Thyroid gland (tissue), 4 donors: ENCODE measurements at places on chromosomes 3 and 15. TPM values are rescaled to one million over a fixed set of nuclear protein-coding genes. Genes with fewer than 3 reads are reported as not detected.

DNA sequence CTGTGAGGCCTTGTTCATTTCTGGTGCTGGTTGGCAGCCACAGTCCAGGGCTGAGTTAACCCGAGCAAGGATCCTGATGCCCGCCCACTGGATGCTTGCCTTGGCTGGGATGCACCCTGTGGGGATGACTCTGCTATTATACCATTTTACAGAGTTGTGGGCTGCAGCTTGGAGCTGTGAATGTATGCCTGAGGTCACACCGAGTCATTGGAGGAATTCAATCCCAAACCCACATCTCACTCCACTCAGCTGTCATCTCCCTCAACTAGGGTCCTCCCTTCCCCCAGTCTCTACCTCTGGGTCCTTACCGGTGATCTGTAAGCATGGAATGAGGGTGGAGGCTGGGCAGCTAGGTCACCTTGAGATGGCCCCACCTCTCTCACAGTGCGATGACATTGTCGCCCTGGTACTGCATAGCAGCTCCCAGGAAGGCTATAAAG is 22.1 kb downstream of the MAPKAPK3 start:
- no peak for DNase-seq

The STAB1 gene
- 56.4 TPM for total RNA-seq

DNA sequence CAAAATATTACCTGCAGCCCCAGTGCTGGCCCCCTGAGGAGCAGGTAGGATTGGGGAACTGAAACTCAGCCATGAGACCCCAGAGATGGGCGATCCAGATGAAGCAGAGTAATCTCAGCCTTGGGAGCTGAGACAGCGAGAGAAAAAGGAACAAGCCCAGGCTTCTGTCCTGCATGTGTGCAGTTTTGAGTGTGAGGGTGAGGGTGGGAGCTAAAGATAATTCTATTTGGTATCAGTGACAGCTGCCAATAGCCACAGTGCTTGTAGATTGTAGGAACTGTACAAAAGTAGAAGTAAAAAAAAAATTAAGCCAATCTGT is 5.9 kb downstream of the ATP8B4 start:
- DNase-seq = no peak

The PARP9 gene
- 34.0 TPM for total RNA-seq

The HIGD2B gene
- not detected for total RNA-seq

- DNase-seq = peak; percentile 41
Observed at GRCh38 chr3:10193692-10194327, 29.1 kb downstream of the IRAK2 start.

The DLL4 gene
- 6.8 TPM for total RNA-seq

The COLQ gene
- total RNA-seq = 2.7 TPM

GRCh38 chr15:40471808-40472150 is 995 bp downstream of the CHST14 start:
- peak; percentile 92 for DNase-seq

DNA sequence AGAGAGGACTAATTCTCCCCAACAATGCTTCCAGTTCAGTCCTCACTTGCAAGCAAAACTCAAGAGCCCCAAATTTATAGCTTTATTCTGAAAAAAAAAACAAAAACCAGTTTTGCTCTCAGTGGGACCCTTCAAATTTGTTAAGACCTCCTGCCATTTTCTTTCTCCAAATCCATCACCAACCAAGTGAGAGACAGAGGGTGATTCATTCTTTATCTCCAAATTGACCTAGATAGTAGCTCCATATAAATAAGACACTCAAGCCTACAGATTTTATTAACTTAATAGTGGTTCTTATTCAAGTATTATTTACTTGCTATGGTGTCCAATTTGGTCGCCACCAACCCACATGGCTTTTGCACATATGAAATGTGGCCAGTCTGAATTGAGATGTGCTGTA is 195.8 kb downstream of the RORA start:
- no peak for DNase-seq

GRCh38 chr3:15280853-15281532 is 51.4 kb downstream of the SH3BP5 start:
- DNase-seq = no peak

The EFL1 gene
- 29.8 TPM for total RNA-seq

The GPR149 gene
- total RNA-seq = not detected

DNA sequence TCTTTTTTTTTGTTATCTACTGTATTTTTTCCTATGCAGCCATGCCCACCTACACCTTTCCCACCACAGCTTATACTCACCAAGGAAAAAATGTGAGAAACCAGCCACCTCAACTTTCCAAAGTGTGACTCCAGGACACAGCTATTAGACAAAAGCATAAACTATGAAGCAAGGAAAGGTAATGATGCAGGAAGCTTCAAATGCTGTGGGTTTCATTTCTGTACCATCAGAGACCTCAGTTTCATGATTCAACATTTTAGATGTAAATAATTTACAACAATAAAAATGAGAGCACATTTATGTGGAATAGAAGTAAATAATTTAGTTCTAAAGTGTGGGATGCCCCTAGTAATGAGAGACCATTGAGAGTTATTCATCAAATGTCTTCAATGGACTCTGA is 115.1 kb downstream of the CDIN1 start:
- DNase-seq = no peak

The RETNLB gene
- not detected for total RNA-seq

DNA sequence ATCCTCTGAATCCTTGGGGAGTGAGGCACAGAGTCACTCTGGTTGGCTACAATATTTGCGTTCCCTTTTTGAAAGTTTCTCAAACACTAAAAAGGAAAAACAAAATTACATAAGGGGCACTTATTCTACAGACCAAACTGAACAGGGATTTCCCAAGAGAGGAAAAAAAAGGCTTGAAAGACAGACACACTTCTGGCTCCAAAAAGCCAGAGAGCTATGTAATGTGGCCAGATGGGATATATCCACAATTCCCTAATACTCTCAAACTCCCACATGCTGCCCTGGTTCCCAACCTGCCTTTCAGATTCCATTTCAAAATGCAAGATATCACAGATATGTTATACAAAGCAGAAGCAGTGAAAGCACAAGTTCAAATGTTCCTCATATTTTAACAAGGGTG is 1.6 kb downstream of the FRMD4B start:
- DNase-seq = no peak

DNA sequence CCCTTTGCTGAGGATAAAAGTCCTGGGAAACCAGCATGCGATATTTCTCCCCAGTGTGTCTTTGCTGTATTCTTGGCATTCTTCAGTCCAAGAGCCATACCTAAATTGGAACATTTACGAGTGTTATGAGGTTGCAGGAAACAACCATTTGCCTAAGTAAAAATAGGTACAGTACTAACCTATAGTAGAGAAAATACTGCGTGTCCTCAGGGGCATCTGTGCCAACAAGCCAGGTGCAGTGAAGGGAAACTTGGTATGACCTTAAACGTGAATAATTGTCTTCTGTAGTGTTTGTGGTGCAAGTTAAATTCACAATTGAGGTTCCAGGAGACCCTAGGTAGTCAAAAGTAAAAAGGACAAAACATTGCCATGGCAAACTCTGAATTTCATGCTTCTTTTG is 12.2 kb downstream of the IL5RA start:
- no peak for DNase-seq

- no peak for DNase-seq
Observed at GRCh38 chr3:67437090-67437489, 217.3 kb downstream of the SUCLG2 start.
